G401 (cell line): ENCODE measurements at places on chromosomes 12 and 14. TPM values are rescaled to one million over a fixed set of nuclear protein-coding genes. Genes with fewer than 3 reads are reported as not detected.

The KCNK10 gene
- not detected in 2 replicates for total RNA-seq

The CPM gene
- total RNA-seq: not detected in 2 replicates

The SLC6A13 gene
- total RNA-seq: not detected in 2 replicates

The C12orf57 gene
- total RNA-seq: 88.1 and 132 TPM in 2 replicates

The TRPV4 gene
- total RNA-seq: not detected in 2 replicates

The TMEM63C gene
- 0.06 TPM in 1 of 2 replicates, not detected in the other for total RNA-seq

The HOXC9 gene
- total RNA-seq: 17.3 and 18.7 TPM in 2 replicates

The DBX2 gene
- not detected in 2 replicates for total RNA-seq

The SLCO1B1 gene
- not detected in 2 replicates for total RNA-seq

The FAM186B gene
- 0.06 TPM in 1 of 2 replicates, not detected in the other for total RNA-seq
